Activated T-cell treated with anti-CD3 and anti-CD28 coated beads, Interleukin-2, amount 50 U/mL, for 48 hours (primary cell): ENCODE measurements at places on chromosomes 11 and 22.

- no peak for DNase-seq
These were observed 3.6 kb downstream of the GTPBP1 start for GRCh38 chr22:38709306-38709705.

DNA sequence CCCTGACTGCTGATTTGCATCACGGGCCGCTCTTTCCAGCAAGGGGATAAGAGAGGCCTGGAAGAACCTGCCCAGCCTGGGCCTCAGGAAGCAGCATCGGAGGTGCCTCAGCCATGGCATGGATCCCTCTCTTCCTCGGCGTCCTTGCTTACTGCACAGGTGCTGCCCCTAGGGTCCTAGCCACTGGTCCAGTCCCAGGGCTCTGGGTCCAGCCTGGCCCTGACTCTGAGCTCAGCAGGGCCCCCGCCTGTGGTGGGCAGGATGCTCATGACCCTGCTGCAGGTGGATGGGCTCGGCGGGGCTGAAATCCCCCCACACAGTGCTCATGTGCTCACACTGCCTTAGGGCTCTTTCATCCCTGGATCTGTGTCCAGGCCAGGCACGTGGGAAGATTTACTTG is 7.0 kb upstream of the IGLL5 start:
- DNase-seq: no peak

- no peak for DNase-seq
These were observed 70.6 kb downstream of the C2CD3 start for GRCh38 chr11:74100231-74100630.

DNA sequence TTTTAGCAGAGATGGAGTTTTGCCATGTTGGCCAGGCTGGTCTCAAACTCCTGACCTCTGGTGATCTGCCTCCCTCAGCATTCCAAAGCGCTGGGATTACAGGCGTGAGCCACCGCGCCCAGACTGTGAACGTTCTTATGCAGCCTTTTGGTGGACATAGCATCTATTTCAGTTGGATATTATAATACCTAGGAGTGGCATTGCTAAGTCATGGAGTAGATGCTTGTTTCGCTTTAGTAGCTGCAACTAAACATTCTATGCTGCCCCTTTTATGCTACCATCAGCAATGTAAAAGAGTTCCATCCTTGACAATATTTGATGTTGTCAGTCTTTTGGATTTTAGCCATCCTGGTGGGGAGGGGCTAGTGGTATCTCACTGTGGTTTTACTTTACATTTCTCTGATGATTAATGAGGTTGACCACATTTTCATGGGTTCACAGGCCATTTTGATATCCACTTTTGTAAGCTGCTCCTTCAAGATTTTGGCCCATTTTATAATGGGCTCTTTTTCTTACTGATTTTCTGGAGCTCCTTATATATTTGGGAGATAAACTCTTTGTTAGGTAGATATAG is 16.5 kb upstream of the APOBEC3A start:
- no peak for DNase-seq

DNA sequence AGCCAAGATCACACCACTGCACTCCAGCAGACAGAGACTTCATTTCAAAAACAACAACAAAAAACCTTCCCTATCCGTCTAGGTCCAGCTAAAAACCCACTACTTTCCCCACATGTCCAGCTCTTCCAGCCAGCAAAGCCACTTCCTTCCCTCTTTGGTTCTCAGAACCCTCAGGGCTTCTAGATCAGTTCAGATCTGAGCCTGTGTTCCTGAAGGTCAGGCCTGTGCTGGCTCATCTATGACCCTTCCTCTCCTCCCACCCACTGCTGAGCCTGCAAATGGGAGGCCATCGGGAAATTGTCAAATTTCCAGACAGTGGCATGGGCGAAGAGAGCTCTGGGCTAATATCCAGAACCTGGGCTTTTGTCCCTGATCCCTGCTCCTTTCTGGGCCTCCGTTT is 37.8 kb downstream of the SLCO2B1 start:
- DNase-seq: no peak

GRCh38 chr11:77455740-77456139 is 18.2 kb downstream of the PAK1 start:
- no peak for DNase-seq

DNA sequence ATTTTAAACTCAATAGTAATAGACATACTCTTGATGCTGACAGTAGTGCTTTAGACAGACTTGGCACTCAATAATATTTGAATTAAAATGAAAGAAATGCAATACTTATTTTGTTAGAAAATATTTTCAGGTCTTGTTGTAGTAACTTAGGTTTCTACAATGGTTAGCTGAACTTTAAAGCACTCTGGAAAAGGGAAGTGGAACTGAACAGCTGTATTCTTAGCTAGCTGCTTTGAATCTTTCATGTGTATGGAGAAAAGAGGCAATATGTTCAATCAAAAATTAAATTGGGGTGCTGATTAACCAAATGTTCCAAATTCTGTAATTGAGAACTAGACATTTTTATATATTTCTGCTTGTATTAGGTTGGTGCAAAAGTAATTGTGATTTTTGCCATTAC is 517.9 kb upstream of the RAG2 start:
- DNase-seq: no peak

GRCh38 chr22:37701141-37701786 is 4.4 kb downstream of the TRIOBP start:
- no peak for DNase-seq

GRCh38 chr22:19966908-19967750 is 25.5 kb upstream of the TXNRD2 start:
- DNase-seq: no peak

DNA sequence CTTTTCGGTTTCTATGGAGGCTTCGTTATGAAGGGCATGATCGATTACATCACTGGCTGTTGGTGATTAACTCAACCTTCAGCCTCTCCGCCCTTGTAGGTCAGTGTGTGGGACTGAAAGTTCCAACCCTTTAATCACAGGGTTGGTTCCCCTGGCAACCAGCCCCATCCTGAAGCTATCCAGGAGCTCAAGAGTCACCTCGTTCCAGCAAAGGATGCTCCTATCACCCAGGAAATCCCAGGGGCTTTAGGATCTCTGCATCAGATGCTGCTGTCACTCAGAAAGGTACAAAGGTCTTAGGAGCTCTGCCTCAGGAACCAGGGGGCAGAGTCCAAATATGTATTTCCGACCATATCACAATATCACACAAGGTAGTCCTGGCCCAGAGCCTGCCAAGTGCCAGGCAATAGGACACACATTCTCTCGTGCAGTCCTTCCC is 123.5 kb upstream of the PARVA start:
- DNase-seq: no peak

DNA sequence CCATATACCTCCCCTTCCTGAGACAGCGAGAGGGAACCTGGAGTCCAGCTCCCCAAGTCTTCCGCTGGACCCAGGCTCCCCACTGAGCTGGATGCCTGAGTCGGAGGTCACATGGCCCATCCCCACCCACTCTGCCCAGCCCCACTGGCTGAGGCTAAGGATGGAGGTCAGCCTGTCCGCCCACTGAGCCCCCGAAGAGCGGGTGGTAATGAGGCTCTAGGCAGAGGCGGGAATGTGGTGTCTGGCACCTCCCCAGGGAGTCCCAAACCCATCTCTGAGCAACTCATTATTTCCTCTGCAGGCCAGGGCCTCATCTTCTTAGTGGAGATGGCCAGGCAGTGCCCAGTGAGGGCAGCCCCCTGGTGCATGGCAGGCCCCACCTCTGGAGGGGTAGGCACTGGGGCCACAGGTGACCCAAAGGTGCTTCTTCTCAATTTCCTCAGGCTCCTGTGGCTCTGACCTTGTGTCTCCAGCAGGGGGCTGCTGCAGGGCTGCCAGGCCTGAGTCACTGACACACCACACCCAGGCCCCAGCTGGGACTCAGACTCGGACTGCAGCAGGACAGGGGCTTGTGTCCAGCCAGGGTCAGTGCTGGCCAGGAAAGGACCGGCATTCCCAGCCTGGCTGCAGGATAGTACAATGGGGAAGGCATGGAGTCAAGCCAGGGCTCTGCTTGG is 10.2 kb upstream of the PDE2A start:
- peak; percentile 75 for DNase-seq

- DNase-seq: no peak
These were observed 12.5 kb downstream of the ATXN10 start for GRCh38 chr22:45684169-45684568.

DNA sequence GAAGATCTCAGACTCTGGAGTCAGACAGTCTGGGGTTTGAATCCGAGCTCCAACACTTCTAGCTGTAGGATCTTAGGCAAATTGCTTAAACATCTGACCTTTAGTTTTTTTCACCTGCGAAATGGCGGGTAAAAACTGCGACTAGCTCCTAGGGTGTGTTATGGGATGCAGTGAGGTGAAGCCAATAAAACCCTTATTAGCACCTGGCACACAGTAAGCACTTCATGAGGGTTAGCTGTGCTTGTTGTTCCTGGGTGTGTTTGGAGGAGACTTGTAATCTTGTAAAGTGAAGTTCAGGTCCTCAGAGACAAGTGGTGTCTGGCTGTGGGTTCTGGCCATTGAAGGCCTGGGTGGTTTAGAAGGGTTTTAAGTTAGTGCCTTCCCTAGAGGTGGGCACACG is 68.9 kb downstream of the ZBTB16 start:
- no peak for DNase-seq

- no peak for DNase-seq
These were observed 4.0 kb downstream of the POU2AF3 start for GRCh38 chr11:111302298-111302697.

DNA sequence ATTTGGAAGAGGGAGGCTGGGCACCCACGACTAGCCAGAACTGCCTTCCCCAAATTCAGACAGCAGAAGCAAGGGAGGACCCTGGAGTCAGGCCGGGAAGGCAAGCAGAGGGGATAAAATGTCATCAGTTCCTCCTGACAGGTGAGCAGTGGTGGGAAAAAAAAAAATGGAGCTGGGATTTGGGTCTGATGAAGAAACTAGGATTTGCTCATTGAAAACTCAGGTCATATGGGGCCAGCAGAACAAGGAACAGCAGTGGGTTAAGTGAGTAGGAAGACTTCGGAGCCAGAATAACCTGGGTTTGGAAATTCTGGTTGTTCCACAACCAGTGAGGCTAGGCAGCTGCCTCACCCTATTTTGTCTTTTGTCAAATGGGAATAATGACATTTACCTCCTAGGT is 28.9 kb upstream of the DRD2 start:
- DNase-seq: no peak

DNA sequence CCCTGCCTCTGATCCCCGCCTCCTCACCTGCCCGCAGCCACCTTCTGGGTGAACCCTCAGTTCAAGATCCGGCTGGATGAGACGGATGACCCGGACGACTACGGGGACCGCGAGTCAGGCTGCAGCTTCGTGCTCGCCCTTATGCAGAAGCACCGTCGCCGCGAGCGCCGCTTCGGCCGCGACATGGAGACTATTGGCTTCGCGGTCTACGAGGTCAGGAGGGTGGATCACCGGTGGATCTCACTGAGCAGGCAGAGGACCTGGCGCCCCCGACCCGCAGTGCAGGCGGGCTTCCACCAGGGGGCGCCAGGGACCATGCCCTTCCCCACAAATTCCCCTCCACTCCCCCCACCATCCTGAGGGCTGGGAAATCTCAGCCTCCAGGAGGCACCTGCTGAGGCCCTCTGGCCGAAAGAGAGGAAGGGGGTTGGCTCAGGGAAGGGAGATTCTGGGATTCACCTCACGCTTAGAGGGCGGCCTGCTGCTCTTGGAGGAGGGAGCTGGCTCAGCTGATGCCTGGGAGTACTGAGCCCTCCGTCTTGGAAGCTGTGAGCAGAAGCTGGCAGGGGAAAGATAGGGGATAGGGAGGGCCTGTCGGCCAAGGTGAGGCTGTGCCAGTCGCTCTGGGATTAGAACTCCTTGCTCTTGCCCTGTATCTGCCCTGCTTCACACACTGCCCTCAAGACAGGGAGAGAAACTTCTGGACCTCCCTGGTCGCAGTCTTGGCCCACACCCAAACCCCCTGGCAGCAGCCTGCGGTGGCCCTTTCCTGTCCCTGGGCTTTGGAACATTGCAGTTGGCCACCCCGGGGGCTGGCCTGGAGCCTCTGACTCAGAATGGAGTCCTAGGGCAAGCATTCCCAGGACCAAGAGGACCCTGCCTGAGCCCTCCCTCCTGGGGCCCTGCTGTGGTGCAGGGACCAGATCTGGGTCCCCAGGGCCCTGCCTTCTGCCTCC is 23.2 kb downstream of the CAPN1 start:
- DNase-seq: peak; percentile 73

DNA sequence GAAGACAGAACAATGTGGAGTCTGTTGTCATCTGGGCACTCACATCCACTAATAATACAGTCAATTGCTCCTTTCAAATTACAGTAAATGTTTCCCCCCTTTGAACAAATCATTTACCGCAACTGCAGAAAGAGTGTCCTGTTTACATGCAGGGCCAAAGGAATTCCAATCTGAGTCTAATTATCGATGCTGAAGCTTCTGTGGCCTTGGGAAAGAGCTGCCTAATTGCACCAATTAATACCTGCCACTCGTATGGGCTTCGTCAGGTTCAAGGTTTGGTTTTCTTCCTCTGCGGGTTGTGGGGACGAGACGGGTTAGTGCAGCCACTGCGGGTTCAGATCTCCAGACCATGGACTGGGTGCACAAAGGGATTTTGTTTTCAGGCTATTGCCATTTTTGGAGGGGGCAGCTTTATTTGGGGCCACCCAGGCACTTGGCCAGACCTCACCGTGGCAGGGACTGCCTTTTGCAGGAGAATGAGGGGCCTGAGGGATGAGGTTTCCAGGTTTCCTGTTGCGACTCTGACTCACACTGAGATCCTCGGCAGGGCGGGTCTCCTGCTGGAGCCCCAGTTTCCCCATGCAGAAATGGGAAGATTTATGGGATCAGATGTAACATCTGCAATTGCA is 147.6 kb downstream of the MIAT start:
- DNase-seq: no peak

- no peak for DNase-seq
These were observed 91.9 kb downstream of the SPON1 start for GRCh38 chr11:14054116-14055107.

DNA sequence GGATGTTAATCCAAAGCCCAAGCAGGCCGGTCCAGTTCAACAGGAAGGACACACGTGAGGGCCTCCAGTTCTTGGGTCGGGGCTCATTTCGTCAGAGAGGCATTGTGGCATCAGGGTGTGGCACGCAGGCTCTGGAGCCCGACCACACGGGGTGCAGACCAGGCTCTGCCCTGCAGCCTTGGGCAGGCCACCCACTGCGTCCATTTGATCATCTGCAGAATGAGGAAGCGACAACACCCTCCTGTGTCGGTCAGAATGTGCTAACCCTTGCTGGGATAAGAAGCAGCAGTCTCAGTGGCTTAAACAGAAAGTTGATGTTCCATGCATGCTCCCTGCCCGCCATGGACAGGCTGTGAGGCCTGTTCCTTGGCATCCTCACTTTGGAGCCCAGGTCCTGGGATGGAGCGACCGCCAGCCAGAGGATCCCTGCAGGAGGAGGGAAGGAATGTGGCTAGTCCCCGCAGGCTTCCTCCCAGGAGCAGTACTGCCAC is 10.8 kb downstream of the RIBC2 start:
- no peak for DNase-seq

- DNase-seq: no peak
These were observed 26.2 kb downstream of the SUSD2 start for GRCh38 chr22:24207264-24208011.

- DNase-seq: no peak
These were observed 83.4 kb downstream of the CEP164 start for GRCh38 chr11:117410861-117411710.

- peak; percentile 86 for DNase-seq
These were observed 158.8 kb upstream of the NAV2 start for GRCh38 chr11:19553683-19554333.
